ENCODE measurements at places on chromosomes 2 and 18. TPM values are rescaled to one million over a fixed set of nuclear protein-coding genes. Genes with fewer than 3 reads are reported as not detected.

GRCh38 chr2:14517731-14518130 lies 114.8 kb upstream of the LRATD1 start:
- H3K27me3 ChIP-seq = no peaks in the 10 kb centered on the region
- H3K27ac ChIP-seq = no peak overlapping the region
- H3K4me1 ChIP-seq = no peaks in the 10 kb centered on the region
- H3K4me3 ChIP-seq = no peak overlapping the region

- no peak for DNase-seq
- H3K36me3 ChIP-seq = no peaks in the 10 kb centered on the region
- H3K4me1 ChIP-seq = no peaks in the 10 kb centered on the region
- H3K27ac ChIP-seq = no peak overlapping the region
- H3K4me3 ChIP-seq = no peak overlapping the region
Measured at GRCh38 chr18:79873449-79874110, 75.8 kb downstream of the KCNG2 start.

DNA sequence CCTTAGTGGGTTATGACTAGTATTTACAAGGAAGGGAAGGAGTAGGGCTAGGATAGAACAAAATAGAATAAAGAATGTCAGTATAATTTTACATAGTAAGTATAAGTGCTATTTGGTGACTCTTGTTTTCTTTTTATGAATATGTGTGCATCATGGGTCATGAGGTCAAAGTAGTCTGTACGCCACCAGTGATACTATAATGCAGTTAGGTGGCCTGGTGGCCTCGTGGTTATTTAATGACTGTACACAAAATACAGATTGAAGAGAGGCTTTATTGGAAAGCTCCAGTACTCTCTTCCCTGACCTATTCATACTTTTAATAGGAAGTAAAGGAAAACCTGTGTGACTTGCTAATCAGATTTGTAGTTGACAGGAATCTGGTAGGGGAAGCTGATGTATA lies 27.3 kb downstream of the CAB39 start:
- peaks cover 6% of the 10 kb centered on the region for H3K36me3 ChIP-seq
- DNase-seq = no peak
- no peaks in the 10 kb centered on the region for H3K27me3 ChIP-seq
- no peak overlapping the region for H3K4me3 ChIP-seq
- peaks cover 31% of the 10 kb centered on the region for H3K4me1 ChIP-seq
- H3K27ac ChIP-seq = no peak overlapping the region

Gene RUFY4
- total RNA-seq = 0.11 TPM

DNA sequence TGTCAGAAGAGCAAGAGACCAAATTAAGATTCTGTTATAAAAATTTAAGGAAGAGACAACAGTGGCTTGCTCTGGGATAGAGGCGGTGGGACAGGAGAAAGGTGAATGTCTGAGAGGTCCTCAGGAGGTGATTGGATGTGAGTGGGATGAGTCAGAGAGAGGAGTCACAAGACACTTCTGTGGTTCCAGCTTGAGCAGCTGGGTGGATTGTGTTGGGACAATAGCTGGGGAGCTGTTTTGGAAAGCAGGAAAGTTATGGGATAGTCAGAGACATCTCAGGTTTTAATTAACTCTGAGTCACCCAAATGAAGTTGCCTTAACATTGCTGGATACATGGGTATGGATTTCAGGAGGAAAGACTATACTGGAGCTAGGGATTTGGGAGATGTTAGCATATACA lies 218.0 kb upstream of the TRIB2 start:
- no peaks in the 10 kb centered on the region for H3K4me1 ChIP-seq
- H3K36me3 ChIP-seq = no peaks in the 10 kb centered on the region
- DNase-seq = no peak
- H3K27ac ChIP-seq = no peak overlapping the region
- H3K27me3 ChIP-seq = no peaks in the 10 kb centered on the region

Gene ADAM23
- not detected for total RNA-seq

Gene TSGA10
- total RNA-seq = 9.9 TPM

Gene MEIS1
- total RNA-seq = 32.5 TPM

Gene SCG2
- total RNA-seq = not detected

Gene PRKAG3
- not detected for total RNA-seq

Gene ACVR2A
- total RNA-seq = 1.8 TPM

Gene TNS1
- total RNA-seq = 1.7 TPM

GRCh38 chr2:238286987-238287736 lies 1.2 kb downstream of the PER2 start:
- H3K36me3 ChIP-seq = no peaks in the 10 kb centered on the region
- H3K27ac ChIP-seq = no peak overlapping the region
- DNase-seq = no peak
- H3K4me1 ChIP-seq = peaks cover 55% of the 10 kb centered on the region

Gene QPCT
- 8.8 TPM for total RNA-seq

DNA sequence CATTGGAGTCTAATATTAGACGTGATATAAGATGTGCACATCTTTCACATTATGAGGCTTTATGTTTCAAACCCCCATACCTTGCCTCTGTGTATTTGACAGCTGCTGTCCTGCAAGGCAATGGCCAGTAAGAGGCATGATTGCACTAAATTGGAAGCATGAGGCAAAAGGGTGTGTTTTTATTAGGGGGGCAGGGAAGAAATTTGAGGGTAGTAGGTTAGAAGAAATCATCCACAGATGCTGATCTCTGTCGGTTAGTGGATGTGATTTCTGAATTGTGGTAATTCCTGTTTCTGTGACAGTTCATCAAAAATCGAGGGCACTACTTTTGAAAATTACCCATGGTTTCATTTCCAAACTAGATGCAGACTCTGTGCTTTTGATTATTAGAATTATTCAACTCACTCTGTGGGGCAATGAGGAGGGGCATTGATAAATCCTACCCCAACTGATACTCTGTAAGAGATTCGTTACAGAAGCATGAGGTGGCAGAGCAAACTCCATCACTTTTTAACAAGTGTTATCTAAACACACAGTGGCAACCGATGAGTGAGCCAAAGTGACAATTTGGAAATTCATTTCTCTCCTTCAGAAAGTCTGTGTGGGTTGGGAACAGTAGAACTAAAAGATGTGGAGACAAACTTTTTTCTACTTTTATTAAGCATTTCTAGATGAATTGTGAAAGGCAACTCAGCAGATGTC lies 453.0 kb downstream of the ARHGAP15 start:
- H3K4me1 ChIP-seq = no peaks in the 10 kb centered on the region
- H3K4me3 ChIP-seq = no peak overlapping the region
- no peak for DNase-seq
- no peaks in the 10 kb centered on the region for H3K27me3 ChIP-seq

Gene EVX2
- not detected for total RNA-seq

DNA sequence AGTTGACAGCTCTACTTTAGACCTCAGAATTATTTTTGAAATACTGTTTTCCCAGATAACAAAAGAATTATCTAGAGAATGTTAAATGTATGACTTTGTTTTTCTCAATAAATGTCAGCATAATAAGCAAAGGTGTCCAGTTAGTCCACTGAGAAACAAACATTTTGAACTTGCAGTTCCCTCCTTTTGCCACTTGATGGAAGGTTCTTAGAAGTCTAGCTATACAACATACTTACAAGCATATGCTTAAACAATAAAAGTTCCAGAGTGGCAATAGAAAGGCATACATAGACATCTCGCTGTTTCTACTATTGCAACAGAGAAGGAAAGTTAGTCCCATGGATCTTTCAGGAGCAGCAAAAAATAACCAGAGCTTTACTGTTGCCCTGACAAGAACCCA lies 11.8 kb downstream of the NDUFA10 start:
- peaks cover 30% of the 10 kb centered on the region for H3K36me3 ChIP-seq
- H3K4me3 ChIP-seq = no peak overlapping the region
- peak; percentile 46 for DNase-seq
- H3K27ac ChIP-seq = no peak overlapping the region
- no peaks in the 10 kb centered on the region for H3K27me3 ChIP-seq
- H3K4me1 ChIP-seq = no peaks in the 10 kb centered on the region

- peaks cover 24% of the 10 kb centered on the region for H3K36me3 ChIP-seq
- H3K4me3 ChIP-seq = no peak overlapping the region
- peak overlapping the region; percentile 91 for H3K27ac ChIP-seq
- H3K4me1 ChIP-seq = peaks cover 93% of the 10 kb centered on the region
- H3K27me3 ChIP-seq = no peaks in the 10 kb centered on the region
Measured at GRCh38 chr2:68829749-68830148, 41.4 kb downstream of the BMP10 start.

- H3K27ac ChIP-seq = no peak overlapping the region
- no peaks in the 10 kb centered on the region for H3K36me3 ChIP-seq
- no peaks in the 10 kb centered on the region for H3K27me3 ChIP-seq
- H3K4me3 ChIP-seq = no peak overlapping the region
- DNase-seq = no peak
Measured at GRCh38 chr2:107511970-107512789, 314.5 kb upstream of the RGPD4 start.

DNA sequence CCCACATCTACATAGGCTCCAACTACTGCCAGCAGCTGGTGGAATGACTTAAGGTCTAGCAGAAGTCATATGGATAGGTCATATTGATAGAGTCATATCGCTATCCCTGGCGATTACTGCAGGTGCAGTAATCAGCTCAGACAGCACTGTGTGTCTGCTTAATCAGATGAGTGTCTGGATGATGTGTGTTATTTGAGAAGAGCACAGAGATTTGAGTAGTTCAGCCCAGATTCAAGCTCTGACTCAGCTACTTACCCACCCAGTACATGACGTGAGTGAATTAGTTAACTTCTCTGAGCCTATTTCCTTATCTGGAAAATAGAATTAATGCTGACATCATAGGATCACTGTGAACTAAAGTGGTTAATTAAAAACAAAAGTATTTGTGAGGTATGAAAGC lies 78.9 kb downstream of the EHD3 start:
- H3K4me3 ChIP-seq = no peak overlapping the region
- no peak for DNase-seq
- H3K4me1 ChIP-seq = peaks cover 17% of the 10 kb centered on the region
- H3K27ac ChIP-seq = no peak overlapping the region
- H3K27me3 ChIP-seq = no peaks in the 10 kb centered on the region
- H3K36me3 ChIP-seq = no peaks in the 10 kb centered on the region

DNA sequence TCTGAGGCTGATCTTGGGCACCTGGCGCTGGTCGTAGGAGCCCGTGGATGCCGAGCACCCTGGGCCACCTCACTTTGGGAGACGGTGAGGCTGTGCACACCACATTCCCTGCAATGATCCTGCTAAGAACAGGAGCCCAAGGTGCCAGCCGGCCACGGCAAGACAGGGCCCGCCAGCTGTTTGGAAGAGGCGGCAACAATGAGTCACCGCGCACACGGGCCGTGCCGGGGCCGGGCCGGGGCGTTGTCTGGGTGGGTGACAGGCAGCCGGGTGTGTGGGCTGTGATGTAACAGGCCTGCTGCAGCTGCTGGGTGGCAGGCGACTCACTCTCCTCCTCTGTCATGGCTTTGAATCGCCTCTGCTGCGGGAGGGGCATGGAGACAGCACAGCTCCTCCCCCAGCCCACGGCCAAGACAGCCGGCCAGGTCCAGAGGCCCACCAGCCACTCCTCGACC lies 49.7 kb upstream of the ODC1 start:
- no peak for DNase-seq
- H3K4me3 ChIP-seq = no peak overlapping the region
- no peaks in the 10 kb centered on the region for H3K36me3 ChIP-seq
- no peak overlapping the region for H3K27ac ChIP-seq
- no peaks in the 10 kb centered on the region for H3K4me1 ChIP-seq

Gene SP140L
- 17.0 TPM for total RNA-seq

Gene SFXN5
- total RNA-seq = 4.2 TPM

GRCh38 chr2:174465327-174465726 lies 21.5 kb downstream of the GPR155 start:
- H3K4me3 ChIP-seq = no peak overlapping the region
- H3K27me3 ChIP-seq = no peaks in the 10 kb centered on the region
- H3K36me3 ChIP-seq = no peaks in the 10 kb centered on the region
- H3K4me1 ChIP-seq = peaks cover 3% of the 10 kb centered on the region
- DNase-seq = no peak

DNA sequence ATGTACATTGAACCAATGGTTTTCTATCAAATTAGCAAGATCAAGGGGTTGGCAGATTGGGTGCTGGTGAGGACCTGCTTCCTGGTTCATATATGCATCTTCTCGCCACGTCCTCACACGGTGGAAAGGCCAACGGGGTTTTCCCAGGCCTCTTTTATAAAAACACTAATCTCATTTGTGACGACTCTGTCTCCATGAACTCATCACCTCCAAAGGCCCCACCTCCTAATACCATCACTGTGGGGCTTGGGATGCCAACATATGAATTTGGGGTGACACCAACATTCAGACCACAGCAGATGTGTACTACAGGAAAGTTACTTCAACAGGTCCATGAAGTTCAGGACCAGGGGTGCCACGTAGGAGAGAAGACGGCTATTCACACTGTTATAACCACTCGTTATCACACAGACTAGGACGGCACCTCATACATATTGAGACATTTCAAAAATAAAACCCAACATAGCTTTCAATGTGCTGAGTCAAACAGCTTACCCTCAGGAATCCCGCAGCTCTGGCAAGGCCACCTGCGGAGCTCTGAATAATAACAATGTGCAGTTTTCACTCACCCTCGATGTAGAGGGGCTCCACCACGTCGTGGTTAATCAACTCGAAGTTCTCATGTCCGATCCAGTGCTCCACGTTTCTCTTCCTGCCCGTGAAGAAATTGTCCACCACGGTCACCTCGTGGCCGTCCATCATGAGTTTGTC lies 49.3 kb downstream of the UXS1 start:
- H3K27me3 ChIP-seq = no peaks in the 10 kb centered on the region
- H3K4me3 ChIP-seq = no peak overlapping the region

DNA sequence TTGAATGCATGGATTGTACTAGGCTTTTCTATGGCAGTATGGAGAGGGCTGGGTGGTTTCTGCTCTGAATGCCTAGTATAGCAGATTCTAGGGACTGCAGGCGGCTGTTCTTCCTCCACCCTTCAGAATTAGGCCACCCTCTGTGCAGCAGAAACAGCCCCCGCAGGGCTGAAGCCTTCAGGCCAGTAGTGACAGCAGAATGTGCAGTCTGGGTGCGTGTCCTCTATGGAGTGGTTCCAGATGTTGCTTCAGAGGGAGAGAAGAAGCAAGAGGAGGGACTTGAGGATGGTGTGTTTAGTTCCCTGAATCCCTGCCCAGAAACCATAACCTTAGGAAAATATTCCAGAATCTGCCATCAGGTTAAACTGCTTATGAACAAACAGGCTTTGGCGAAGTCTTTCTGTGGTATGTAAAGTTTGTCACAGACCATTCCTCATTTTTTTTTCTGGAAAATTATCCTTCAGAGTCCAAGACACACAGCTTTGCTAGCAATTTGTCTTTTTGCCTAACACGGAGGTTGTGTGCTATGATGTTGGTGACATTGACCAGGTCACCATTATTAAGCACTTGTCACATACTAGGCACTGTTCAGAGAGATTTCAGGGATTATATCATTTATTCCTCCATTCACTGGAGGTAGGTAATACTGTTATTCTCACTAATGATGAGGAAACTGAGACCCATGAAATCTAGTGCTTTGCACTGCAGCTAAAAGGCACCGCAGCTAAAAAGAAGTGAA lies 21.1 kb downstream of the CASP10 start:
- peaks cover 15% of the 10 kb centered on the region for H3K4me1 ChIP-seq
- no peaks in the 10 kb centered on the region for H3K27me3 ChIP-seq

- H3K4me1 ChIP-seq = peaks cover 9% of the 10 kb centered on the region
- H3K36me3 ChIP-seq = no peaks in the 10 kb centered on the region
- peak overlapping the region; percentile 66 for H3K4me3 ChIP-seq
- DNase-seq = peak; percentile 44
Measured at GRCh38 chr18:48539406-48540250, 797 bp downstream of the CTIF start.

GRCh38 chr2:160700021-160700814 lies 206.6 kb upstream of the RBMS1 start:
- H3K36me3 ChIP-seq = no peaks in the 10 kb centered on the region
- no peaks in the 10 kb centered on the region for H3K27me3 ChIP-seq
- no peak overlapping the region for H3K4me3 ChIP-seq
- H3K4me1 ChIP-seq = peaks cover 14% of the 10 kb centered on the region
- DNase-seq = no peak

- H3K27me3 ChIP-seq = no peaks in the 10 kb centered on the region
- no peaks in the 10 kb centered on the region for H3K4me1 ChIP-seq
- no peak for DNase-seq
- no peaks in the 10 kb centered on the region for H3K36me3 ChIP-seq
Measured at GRCh38 chr2:178070824-178071223, 1.8 kb downstream of the PDE11A start.

All from Karpas-422 (cell line).